Activated CD4-positive, alpha-beta T cell treated with anti-CD3 and anti-CD28 coated beads, Interleukin-2, Interleukin-6, amounts not matched to agents 100 ng/mL and 50 ng/mL, durations not matched to agents 16 hours and 8 hours (primary cell): ENCODE measurements at places on chromosomes 11 and 22.

GRCh38 chr11:12560861-12561260, 113.4 kb upstream of the TEAD1 start:
- no peak for DNase-seq

DNA sequence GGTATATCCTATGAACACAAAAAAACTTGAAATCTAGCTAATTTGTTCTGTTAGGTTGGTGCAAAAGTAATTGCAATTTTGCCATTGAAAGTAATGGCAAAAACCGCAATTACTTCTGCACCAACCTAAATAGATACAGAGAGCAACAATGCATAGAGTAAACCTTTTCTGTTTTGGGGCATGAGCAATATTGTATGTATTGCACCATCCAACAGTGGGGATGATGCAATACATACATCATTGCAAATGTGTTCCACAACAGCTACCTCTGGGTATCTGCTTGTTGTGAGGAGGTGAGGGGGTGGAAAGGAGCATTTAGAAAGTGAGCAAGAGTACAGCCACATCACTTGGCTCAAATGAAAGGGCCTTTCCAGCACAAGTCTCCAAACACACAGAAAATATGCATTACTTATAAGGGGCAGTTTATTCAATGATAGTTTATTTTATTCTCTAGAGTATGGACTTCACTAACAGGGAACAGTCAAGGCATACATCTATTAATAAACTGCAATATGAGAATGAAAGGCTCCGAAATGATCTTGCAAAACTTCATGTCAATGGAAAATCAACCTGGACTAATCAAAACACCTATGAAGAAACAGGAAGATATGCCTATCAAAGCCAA, 77.3 kb downstream of the DEUP1 start:
- no peak for DNase-seq

- DNase-seq, result no peak
These were observed 141.6 kb upstream of the CADM1 start for GRCh38 chr11:115645631-115646317.

DNA sequence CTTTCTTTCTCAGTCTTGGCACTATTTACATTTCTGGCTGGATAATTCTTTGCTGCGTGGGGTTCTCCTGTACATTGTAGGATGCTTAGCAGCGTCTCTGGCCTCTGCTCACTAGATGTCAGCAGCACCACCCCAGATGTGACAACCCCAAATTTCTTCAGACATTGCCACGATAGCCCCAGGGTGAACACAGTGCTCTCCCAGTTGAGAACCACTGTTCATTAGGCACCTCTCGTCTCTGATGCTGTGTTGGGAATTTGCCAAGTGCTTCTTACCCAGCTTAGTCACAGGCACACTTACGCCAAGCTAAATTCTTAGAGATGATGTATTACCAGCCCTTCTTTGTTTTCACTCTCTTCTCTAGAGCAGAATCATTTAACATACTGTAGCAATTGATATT, 9.4 kb downstream of the TRIM6 start:
- DNase-seq, result no peak

- no peak for DNase-seq
These were observed 54.4 kb upstream of the SEZ6L start for GRCh38 chr22:26114826-26115225.

- DNase-seq, result no peak
These were observed 48.0 kb downstream of the CSTPP1 start for GRCh38 chr11:46984548-46984947.
